Melanocyte of skin (primary cell): ENCODE measurements at places on chromosomes 11 and 22. TPM values are rescaled to one million over a fixed set of nuclear protein-coding genes. Genes with fewer than 3 reads are reported as not detected.

Gene GANAB
- 155 and 187 TPM in 2 replicates for total RNA-seq

Gene KCNE3
- total RNA-seq, result 1.3 and 1.9 TPM in 2 replicates

Gene GALNT18
- total RNA-seq, result 50.5 and 70.9 TPM in 2 replicates

Gene CCDC157
- 0.93 and 2.3 TPM in 2 replicates for total RNA-seq

Gene NRGN
- total RNA-seq, result 0.73 and 1.4 TPM in 2 replicates

Gene LIMK2
- total RNA-seq, result 43.6 and 70.9 TPM in 2 replicates

Gene KRTAP5-9
- not detected in 2 replicates for total RNA-seq

Gene C11orf21
- not detected in 2 replicates for total RNA-seq

Gene OVOL1
- not detected in 2 replicates for total RNA-seq

Gene CDHR5
- not detected in 2 replicates for total RNA-seq

Gene PAX6
- not detected in 2 replicates for total RNA-seq

Gene RFPL1
- not detected in 2 replicates for total RNA-seq

Gene PIK3IP1
- 12.4 and 25.5 TPM in 2 replicates for total RNA-seq

Gene LGR4
- total RNA-seq, result 17.6 and 23.3 TPM in 2 replicates

Gene OR10D3
- total RNA-seq, result not detected in 2 replicates

Gene MRGPRX3
- 0.34 TPM in 1 of 2 replicates, not detected in the other for total RNA-seq

Gene TRIM51
- total RNA-seq, result 2.8 and 9.5 TPM in 2 replicates

Gene TMEM151A
- under 0.01 and 0.36 TPM in 2 replicates for total RNA-seq

Gene MFNG
- total RNA-seq, result 0.77 TPM in 1 of 2 replicates, not detected in the other

Gene FUT4
- total RNA-seq, result 3.3 and 3.4 TPM in 2 replicates

Gene ANKK1
- not detected in 2 replicates for total RNA-seq

Gene UBE2L6
- total RNA-seq, result 94.1 and 169 TPM in 2 replicates

Gene LRRC56
- total RNA-seq, result 0.33 and 1.4 TPM in 2 replicates

Gene PICALM
- total RNA-seq, result 207 and 315 TPM in 2 replicates

Gene MN1
- under 0.01 TPM in 2 replicates for total RNA-seq

Gene CAVIN3
- 141 and 196 TPM in 2 replicates for total RNA-seq

Gene SOX6
- total RNA-seq, result 21.3 and 26.9 TPM in 2 replicates

Gene LAYN
- 7.2 and 22.9 TPM in 2 replicates for total RNA-seq

Gene MYBPC3
- not detected in 2 replicates for total RNA-seq

Gene HMOX1
- 22.7 and 40.7 TPM in 2 replicates for total RNA-seq

Gene CRACR2B
- 0.67 TPM in 1 of 2 replicates, not detected in the other for total RNA-seq

Gene TRIM68
- 7.4 and 8.3 TPM in 2 replicates for total RNA-seq

Gene ZP1
- total RNA-seq, result under 0.01 TPM in 1 of 2 replicates, not detected in the other

Gene RASD2
- 0.15 TPM in 1 of 2 replicates, not detected in the other for total RNA-seq

Gene TEX12
- under 0.01 and 0.31 TPM in 2 replicates for total RNA-seq

Gene MYEOV
- 1.1 and 2.3 TPM in 2 replicates for total RNA-seq

Gene MYOD1
- total RNA-seq, result not detected in 2 replicates

Gene SPI1
- 0.36 TPM in 1 of 2 replicates, not detected in the other for total RNA-seq
